Left lung (tissue), 14 donors: ENCODE measurements at places on chromosomes 11 and 22. TPM values are rescaled to one million over a fixed set of nuclear protein-coding genes. Genes with fewer than 3 reads are reported as not detected.

DNA sequence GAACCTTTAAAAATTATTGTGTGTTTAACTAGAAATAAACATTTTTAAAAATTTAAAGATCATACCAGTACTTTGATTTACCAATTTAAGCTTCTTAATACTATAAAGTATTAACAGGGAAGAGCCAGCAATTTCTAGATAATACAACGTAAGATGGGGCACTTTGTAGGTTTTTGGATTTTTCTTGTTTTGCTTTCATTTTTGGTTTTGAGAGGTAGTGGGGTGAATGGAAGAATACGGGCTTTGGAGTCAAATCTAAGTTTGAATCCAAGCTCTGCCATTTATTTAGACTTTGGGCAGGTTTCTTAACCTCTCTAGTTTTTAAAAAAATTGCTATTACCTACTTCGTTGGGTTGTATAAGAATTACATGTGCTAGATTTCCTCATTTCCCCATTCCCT is 44.9 kb downstream of the CSTPP1 start:
- DNase-seq = no peak

The GRK2 gene
- total RNA-seq = 118 TPM

The TMEM86A gene
- 9.1 TPM for total RNA-seq

GRCh38 chr11:77668760-77669159 is 31.2 kb upstream of the CLNS1A start:
- no peak for DNase-seq

- DNase-seq = peak; percentile 5
Measured at GRCh38 chr22:46796566-46797195, 34.2 kb downstream of the TBC1D22A start.

GRCh38 chr22:29937940-29938693 is 55.1 kb downstream of the MTMR3 start:
- DNase-seq = no peak

DNA sequence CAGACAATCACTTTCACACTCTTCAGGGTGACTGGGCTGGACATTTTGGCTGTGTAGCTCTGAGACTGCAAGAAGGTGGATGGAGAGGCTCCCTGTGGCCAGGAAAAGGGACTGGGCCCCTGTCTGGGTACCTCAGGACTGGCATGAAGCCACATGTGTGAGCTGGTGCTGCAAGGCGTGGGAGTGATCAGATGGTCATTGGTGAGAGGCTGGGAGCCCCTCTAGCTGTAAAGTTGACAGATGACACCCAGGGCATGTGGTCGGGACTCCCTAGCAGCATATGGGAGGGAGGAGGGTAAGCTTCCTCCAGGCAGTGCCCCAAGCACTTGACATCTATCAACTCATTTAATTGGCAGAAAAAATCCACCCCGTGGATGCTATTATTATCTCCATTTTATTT is 18.9 kb upstream of the CABP2 start:
- DNase-seq = no peak

The RIBC2 gene
- 4.3 TPM for total RNA-seq

- no peak for DNase-seq
Measured at GRCh38 chr22:19176732-19177131, 1.8 kb downstream of the SLC25A1 start.

The RPS19BP1 gene
- 88.4 TPM for total RNA-seq

The KRTAP5-1 gene
- not detected for total RNA-seq

DNA sequence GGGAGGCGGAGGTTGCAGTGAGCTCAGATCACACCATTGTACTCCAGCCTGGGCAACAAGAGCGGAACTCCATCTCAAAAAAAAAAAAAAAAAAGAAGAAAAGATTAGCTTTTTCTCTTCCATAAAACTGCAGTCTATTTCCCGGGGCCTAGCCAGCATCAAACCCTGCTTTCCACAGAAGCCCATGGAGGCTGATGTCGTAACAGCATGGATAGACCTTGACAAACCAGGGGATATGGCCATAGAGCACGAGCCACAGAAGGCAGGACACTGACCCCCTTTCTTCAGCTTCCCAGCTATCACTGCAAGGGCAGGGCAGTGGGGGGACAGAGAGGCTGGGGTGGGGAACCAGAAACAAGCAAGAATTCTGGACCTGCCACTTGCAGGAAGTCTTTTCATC is 21.5 kb downstream of the HPS4 start:
- DNase-seq = no peak

DNA sequence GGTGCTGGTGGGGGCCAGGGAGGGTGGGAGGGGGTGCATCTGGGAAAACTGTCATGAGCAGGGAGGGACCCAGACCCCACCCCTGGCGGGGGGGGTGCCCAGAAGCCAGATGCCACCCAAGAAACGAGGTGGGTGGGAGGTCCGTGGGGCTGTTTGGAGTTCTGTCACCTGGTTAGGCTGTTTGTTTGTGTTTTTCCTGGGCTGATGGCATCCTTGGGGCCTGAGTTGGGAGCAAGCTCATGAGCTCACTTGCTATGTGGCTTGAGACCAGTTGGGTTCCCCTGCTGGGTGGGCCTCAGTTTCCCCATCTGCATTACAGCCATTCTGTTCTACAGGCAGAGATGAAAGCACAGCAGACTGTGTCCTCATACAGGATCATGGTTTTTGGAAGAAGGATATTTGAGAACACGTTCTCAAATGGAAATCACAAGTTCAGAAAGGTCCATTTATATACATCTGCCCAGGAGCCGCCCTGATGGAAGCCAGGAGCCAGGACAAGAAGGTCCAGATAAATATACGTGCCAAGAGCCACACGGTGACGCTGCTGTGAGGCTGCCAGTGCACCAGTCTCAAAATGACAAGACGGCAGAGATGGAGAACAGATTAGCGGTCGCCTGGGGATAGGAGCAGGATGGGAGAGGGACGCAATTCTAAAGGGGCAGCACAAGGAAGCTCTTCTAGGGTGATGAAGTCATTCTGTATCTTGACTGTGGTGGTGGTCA is 312.9 kb downstream of the MN1 start:
- DNase-seq = no peak
